Amniotic stem cell (primary cell): ENCODE measurements at places on chromosomes 6 and 20.

DNA sequence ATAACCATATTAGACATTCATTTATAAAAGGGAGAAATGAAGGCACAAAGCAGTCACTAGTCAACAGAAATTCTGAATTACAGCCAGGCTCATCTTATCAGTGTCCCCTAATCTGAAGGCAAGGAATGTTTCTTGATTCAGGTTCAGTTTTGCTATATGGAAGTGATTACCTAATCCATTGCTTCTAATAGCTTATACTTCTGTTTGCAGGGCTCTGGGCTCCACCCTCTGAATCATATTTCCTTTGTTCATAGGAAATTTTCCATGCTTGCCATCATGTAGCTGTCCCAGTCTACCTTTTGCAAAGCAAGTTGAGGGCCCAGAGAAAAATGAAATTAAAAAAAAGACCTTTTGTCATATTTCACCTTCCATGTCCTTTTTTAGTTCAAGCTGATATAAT is 96.0 kb downstream of the LCA5 start:
- no peak for DNase-seq

GRCh38 chr6:69487688-69488087 is 309.1 kb downstream of the LMBRD1 start:
- DNase-seq = no peak

DNA sequence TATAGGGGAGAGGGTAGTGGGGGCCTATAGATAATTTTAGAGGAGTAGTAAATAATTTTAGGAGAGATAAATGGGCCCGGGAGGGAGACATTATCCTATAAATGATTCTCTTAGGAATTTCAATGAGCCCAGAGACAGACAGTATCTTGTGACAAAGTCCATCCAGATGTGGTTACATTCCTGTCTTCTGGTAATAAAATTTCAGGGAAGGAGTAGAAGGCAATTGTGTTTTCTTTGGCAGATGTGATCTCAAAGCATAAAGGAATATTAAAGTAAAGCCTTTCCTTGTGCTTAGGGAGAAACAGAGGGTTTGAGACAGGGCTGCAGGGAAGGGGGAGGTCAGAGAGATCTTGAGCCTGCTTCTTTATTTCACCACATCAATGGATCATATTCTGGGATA is 979.8 kb upstream of the GJE1 start:
- no peak for DNase-seq

DNA sequence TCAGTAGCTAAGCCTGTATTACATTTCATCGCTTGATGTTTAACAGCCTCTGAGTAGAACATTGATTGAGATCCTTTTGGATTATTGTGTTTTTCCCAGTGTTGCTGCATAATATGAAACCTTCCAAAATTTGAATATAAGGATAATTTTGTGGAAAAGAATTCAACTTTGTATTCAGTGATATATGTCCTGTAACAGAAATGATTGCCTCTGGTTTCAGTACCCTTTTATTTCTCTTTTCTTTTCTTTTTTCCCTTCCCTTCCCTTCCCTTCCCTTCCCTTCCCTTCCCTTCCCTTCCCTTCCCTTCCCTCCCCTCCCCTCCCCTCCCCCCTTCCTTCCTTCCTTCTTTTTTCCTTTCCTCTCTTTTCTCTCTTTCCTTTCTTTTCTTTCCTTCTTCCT is 74.6 kb downstream of the UTRN start:
- DNase-seq = no peak

DNA sequence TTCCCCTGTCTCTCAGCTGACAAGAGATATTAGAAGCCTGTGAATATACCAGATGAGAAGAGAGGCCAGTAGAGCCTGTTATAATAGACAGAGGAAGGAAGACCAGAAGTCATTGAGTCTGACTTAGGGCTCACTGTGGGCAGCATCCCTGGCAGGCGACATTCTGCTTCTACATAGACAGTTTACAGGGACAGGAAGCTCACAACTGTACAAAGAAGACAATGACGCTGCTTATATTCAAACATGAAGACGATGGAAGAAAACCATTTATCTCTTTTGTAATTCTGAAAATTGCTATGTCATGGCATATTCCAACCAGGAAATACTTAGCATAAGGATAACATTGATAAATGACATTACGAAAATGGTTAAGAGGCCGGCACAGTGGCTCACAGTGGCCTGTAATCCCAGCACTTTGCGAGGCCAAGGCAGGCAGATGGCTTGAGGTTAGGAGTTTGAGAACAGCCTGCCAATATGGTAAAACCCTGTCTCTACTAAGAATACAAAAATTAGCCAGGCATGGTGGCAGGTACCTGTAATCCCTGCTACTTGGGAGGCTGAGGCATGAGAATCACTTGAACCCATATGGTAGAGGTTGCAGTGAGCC is 170.9 kb downstream of the UBE3D start:
- no peak for DNase-seq

- DNase-seq = no peak
These were observed 117.6 kb downstream of the JPH2 start for GRCh38 chr20:44069203-44070011.

- DNase-seq = no peak
These were observed 36.0 kb downstream of the SYNJ2 start for GRCh38 chr6:158017621-158018040.

- no peak for DNase-seq
These were observed 3.9 kb downstream of the DOK5 start for GRCh38 chr20:54479138-54479906.

- DNase-seq = no peak
These were observed 46.9 kb upstream of the LOC128125822 start for GRCh38 chr6:63525186-63525878.

GRCh38 chr6:89974834-89975233 is 80.6 kb downstream of the GJA10 start:
- no peak for DNase-seq
